ENCODE measurements at places on chromosomes 4 and X.

DNA sequence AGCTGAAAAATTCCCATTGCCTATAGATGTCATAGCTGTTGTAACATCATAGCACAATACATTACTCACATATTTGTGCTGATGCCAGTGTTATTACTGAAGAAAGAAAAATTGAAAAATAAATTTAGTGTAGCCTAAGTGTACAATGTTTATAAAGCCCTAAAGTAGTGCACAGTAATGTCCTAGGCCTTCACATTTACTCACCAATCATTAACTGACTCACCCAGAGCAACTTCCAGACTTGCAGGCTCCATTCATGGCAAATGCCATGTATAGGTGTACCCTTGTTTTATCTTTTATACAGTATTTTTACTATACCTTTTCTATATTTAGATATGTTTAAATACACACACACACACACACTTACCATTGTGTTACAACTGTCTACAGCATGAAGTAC lies 265.4 kb upstream of the MAGEB18 start:
- DNase-seq = no peak

GRCh38 chr4:127174616-127175015 lies 458.1 kb upstream of the INTU start:
- no peak for DNase-seq

DNA sequence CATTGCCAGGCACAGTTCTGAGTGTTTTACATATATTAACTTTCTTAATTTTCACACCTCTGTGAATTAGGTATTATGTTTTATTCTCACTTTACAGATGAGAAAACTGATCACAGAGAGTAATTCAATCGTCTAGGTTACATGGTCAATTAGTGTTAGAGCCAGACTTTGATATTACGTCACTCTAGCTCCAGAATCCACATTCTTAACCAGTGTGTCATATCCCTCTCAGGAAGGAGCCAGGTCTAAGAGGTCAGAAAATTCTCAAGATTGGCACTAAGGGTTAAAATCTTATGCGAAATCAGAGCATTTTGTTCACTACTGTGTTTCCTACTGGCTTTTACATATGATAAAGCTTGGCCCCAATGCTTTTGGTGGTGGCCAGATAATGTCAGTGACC lies 7.4 kb downstream of the DMP1 start:
- DNase-seq = no peak

DNA sequence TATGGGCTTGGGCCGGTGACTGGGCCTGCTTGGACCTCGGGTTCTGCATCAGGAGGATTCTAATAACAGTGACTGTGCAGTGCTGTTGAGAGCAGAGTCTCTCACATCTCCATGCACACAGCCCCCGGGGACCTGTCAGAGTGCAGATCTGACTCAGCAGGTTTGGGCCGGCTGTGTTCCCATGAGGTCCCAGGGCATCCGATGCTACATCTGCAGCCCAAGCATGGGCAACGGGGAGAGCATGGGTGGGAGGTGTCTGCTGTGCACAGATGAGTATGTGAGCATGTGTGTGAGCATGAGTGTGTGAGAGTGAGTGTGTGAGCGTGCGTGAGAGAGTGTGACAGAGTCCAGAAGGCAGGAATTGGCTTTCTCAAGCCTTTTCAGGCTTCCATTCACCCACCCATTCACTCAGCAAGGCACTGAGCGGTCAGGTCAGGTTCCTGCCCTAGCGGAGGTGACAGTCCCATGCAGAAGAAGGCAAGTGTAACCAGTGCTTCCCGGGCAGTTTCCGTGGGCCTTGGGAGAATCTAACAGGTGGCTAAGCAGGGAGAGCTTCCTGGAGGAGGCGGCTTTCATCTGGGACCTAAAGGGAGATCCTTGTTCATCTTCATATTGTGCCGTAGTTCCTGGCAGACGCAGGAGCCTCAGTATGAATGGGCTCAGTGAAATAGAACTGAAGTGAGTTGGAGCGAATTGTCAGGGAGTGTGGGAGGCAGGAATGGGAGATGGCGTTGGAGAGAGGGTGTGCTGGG lies 62.6 kb downstream of the SORCS2 start:
- DNase-seq = no peak

- no peak for DNase-seq
These were observed 29.9 kb downstream of the RBMX start for GRCh38 chrX:136850441-136851175.

GRCh38 chr4:3677748-3678070 lies 88.5 kb upstream of the ADRA2C start:
- DNase-seq = no peak

DNA sequence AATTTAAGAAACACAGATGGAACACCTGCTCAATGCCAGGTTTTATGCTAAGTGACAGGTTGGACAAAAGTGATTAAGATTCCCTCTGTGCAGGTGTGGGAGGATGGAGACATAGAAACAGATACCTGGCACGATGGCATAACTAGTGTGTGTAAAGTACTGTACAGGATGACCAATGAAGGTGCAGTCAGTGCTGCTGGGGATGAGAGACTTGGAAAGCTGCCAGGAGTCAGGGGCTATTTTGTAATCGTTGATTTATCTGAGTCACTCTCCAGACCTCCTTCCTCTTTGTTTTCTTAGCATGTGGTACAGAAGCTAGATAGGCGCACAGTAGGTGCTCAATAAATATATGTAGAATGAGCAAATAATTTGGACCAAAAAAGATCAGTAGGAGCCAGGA lies 58.2 kb downstream of the CWH43 start:
- DNase-seq = no peak

DNA sequence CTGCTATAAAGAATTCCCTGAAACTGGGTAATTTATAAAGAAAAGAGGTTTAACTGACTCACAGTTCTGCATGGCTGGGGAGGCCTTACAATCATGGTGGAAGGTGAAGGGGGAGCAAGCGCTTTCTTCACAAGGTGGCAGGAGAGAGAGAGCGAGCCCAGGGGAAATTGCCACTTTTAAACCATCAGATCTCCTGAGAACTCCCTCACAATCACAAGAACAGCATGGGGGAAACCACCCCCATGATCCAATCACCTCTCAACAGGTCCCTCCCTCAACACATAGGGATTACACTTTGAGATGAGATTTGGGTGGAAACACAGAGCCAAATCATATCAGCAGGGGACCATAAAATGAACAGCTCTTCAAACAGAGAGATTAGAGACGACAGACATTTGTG lies 198.6 kb downstream of the MAGEB5 start:
- DNase-seq = no peak

DNA sequence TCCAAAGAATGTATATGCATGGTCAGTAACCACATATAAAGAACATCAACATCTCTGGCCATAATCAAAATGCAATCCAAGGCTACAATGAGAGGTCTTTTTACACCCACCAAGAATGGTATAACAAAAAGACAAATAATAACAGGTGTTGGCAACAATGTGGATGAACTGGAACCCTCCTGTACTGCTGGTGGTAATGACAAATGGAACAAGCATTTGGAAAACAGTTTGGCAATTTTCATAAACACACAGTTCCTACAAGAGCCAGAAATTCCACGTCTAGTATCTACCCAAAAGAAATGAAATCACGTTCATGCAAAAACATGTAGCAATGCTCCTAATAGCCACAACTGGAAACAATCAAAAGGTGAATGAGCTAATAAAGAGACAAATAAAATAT lies 11.7 kb downstream of the UGT2B4 start:
- DNase-seq = no peak

DNA sequence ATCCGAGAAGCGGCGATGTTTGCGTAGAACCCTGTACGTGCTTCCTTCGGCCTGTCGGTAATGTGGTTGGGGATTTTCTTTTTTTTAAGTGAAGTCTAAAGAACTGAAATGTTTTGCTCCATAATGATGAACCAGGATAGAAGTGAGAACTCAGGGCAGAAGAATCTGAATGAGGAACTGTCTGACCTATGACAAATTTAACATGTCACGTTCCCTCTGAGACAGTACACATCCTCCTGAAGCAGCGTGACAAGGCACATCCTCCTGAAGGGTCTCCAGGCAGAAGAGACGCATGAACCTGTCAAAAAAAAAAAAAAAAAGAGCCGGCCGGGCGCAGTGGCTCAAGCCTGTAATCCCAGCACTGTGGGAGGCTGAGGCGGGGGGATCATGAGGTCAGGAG lies 6.2 kb downstream of the CSF2RA start:
- DNase-seq = no peak

GRCh38 chrX:136598631-136599030 lies 49.3 kb upstream of the CD40LG start:
- DNase-seq = no peak

GRCh38 chr4:148261848-148262247 lies 180.4 kb downstream of the NR3C2 start:
- no peak for DNase-seq

GRCh38 chrX:153395613-153396319 lies 5.4 kb downstream of the PNMA6E start:
- no peak for DNase-seq

GRCh38 chrX:79133904-79134303 lies 10.6 kb upstream of the GPR174 start:
- no peak for DNase-seq

- peak; percentile 74 for DNase-seq
These were observed 153.6 kb downstream of the RASL11B start for GRCh38 chr4:53015681-53016080.

DNA sequence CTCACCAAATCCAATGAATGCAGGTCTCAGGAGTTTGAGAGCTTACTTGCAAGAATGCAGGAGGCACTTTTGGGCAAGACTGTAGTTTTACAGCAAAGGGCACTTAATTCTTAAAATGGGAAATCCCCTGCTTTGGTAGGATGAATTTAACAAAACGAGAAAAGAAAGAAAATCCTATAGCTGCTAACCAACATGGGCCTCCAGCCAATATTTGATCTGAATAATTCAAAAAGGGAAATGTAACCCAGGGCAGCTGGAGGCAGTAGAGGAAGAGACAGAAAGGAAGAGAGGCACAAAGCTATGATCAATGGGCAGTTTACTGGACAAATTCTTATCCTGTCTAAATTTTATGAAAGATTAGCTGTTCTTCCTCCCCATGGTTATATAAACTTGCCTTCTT lies 142.3 kb downstream of the SH3KBP1 start:
- no peak for DNase-seq

DNA sequence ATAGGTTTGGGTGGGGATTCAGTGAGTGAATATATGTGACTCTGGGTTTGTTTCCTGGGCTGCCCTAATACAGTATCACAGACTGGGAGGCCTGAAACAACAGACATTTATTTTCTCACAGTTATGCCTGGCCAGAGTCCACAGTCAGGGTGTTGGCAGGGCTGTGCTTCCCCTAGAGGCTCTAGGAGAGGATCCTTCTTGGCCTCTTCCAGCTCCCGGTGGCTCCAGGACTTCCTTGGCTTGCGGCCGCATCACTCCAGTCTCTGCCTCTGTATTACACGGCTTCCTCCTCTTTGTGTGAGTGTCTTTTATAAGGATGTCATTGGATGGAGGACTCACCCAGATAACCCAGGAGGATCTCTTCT lies 5.2 kb upstream of the JAKMIP1 start:
- DNase-seq = no peak

DNA sequence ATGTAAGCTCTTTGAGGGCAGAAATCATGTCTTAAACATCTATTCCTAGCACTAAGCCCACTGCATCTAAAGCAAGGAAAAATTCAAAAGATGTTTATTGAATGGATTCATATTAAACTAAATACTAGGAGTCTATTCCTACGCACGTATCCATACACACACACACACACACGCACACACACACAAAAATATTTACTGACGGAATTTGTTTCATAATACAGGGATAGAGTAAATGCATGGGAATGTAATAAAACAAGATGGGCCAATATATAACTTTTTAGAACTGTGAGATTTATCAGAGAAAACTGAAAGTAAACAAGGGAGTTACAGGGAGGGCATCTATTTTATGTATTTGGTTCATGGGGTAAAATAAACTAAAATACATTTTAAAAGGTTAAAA lies 57.6 kb downstream of the WDFY3 start:
- DNase-seq = no peak

DNA sequence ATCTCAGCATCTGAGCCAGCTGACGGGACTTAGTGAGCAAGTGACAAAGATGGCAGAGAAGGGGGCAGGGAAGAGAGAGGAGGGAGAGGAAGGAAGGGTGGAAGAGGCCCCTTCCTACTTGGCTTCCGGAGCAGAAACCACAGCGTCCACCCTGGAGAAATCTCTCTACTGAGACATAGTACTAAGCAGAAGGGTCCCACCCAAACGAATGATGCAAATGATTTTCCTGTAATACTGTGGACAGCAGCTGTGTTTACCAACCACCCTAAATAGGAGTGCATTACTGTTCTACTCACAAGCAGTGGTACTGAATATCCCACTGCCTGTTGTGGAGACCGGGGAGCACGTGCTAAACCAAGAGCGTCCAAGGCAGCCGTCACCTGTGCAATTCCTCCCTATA lies 29.4 kb downstream of the DTHD1 start:
- DNase-seq = no peak

- no peak for DNase-seq
These were observed 290.0 kb downstream of the ANK2 start for GRCh38 chr4:113339430-113339813.

GRCh38 chr4:36164900-36165630 lies 79.2 kb downstream of the ARAP2 start:
- no peak for DNase-seq

DNA sequence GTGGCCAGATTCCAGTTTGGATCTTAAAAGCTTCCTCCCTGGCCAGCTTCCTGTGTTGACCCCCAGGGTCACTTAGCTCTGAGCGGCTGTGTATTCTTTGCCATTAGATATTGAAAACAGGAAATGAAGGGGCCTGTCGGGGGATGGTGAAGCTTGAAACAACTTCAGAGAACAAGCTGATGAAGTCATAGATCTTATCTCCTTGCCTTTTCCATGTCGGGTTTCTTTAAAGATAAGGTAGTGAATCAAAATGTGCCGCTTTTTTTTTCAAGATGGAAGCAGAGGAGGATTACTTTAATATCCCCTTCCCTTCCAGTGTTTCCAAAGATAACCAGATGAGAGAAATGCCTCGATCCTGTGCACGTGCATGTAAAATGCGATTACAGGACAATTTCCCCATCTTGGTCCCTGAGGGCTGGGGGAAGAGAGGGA lies 508.5 kb downstream of the MID1IP1 start:
- DNase-seq = no peak

DNA sequence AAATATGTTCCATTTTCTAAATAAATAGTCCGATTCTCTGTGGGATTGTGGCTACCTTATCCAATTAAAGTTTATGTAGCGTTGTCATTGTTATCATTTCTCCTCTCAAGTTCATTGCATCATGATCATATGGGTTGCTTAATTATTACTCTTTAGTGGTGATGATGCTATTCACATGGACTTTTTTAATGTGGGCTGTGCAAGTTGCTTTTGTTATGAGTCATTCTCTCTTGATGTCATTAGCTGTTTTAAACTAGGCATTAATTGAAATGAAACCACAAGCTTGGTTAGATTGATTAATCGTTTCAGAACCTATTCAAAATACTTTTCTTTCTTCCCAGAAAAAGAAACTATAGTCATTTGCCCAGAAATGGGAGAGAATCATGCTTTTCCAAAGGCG lies 38.2 kb downstream of the NHS start:
- DNase-seq = no peak

- DNase-seq = no peak
These were observed 136.7 kb upstream of the RPL34 start for GRCh38 chr4:108483650-108484049.

DNA sequence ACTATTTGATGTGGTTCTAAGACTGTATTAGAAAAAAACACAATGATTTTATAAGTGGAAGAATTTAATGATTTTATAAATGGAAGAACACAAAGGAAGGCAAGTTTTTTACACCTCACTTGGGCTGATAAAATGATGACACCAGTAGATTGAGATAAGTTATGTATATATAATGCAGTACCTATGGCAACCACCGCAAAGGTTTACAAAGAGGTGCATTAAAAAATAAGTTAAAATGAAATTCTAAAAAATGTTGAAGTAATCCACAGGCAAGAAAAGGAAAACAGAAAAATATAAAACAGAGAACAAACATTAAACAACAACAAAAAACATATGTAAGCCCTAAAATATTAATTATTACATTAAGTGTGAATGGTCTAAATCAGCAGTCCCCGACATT lies 490.9 kb upstream of the AADAT start:
- no peak for DNase-seq

Measured in GM23338 (cell line).